HTR-8/SVneo (cell line): ENCODE measurements at places on chromosomes 7 and 10.

GRCh38 chr7:80110376-80110775, 24.3 kb upstream of the GNAI1 start:
- no peak for DNase-seq

DNA sequence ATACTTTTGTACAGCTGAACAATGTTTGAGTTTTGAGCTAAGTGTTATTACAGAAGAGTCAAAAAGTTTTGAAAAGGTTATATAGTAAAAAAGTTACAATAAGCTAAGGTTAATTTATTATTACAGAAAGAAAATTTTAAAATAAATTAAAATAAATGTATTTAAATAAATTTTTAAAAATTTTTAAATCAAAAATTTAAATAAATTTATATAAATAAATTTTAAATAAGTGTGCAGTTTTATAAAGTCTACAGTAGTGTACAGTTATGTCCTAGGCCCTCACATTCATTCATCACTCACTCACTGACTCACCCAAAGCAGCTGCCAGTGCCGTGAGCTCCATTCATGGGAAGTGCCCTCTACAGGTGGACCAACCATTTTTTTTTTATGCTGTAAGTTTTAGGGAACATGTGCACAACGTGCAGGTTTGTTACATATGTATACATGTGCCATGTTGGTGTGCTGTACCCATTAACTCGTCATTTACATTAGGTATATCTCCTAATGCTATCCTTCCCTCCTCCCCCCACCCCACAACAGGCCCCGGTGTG, 462.9 kb upstream of the ZMIZ1 start:
- DNase-seq, result no peak

DNA sequence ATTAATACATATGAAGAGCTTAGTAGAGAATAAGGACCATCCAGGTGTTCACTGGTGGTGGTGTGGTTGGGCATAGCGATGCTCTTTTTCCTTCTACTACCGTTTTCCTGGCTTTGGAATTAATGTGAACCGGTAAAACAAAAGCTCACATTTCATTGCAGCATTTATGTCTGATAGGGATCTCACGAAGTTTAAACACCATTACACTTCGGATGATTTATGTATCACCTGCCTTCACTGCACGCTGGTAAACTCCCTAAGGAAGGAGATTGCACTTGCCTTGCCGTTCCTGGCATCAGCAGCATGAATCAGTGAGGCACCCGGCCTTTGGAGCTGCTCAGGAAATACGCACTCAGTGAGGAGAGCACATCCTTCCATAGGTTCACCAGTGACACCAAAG, 47.5 kb downstream of the WIPF3 start:
- DNase-seq, result no peak

GRCh38 chr7:149586646-149587645, 89.3 kb upstream of the ZNF746 start:
- no peak for DNase-seq

- DNase-seq, result no peak
Measured at GRCh38 chr10:114393482-114393881, 10.8 kb downstream of the AFAP1L2 start.

- DNase-seq, result no peak
Measured at GRCh38 chr10:21174715-21175495, 277.8 kb upstream of the NEBL start.

DNA sequence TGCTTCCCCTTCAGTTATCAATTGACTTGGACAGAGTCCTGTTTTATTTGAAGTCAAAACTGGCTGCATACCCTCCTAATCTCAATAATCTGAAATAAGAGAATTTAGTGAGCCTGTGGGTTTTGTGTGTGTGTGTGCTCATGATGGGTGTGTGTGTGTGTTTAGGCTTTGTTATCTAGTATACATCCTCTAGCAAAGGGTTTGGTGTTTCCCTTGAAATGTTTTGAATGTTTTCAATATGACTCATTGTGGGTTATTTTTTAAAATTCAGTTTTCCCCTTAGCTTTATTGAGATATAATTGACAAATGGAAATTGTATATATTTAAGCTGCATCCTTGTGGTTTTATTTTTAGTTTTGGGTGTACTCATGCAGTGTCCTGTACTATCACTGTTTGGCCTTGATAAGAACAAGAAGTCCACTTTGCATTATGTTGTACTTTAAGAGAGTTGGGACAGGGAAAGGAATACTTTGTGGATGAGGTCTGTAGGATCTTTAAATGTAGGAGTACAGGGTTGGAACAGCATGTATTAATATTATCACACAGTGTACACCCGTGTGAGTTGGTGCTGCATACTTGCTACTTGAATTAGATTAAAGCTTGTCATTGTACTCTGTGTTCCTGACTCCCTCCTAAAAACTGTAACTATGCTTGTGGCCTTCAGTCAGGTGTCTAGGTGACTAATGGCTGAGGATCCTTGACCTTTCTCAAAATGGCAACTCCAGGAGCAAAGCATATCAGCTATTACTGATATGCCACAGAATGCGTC, 58.3 kb downstream of the VCL start:
- DNase-seq, result no peak

DNA sequence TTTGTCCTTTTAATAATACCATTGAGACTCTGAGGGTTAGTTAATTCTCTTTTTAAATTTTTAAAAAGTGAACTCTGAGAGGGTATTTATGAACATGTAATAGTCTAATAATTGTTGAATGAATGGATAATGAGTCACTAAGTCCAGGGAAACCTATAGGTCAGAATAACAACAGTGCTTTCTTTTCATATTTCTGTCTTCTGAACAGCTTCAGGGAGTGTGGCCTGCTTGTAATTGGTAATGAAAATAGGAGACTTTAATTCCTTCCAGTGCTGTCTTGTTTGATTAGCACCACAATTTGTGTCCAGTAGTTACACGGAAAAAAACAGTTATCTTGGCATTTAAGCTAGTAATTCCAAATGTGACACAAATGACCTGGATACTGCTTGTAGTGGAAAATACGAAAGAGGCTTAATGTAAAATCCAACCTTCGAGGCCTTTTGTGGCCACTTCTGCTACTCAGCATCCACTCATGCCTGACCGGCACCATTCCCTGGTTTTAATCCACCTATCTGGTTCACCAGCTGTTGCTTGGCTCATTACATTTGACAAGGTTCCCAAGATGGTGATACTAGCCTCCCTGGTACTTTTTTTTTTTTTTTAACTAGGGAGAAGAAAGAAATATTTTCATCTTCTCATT, 149.3 kb upstream of the IMMP2L start:
- DNase-seq, result no peak

GRCh38 chr10:129531195-129531968, 64.3 kb downstream of the MGMT start:
- peak; percentile 32 for DNase-seq

GRCh38 chr10:116237260-116237659, 35.7 kb downstream of the GFRA1 start:
- no peak for DNase-seq

- DNase-seq, result no peak
Measured at GRCh38 chr10:124010563-124011131, 82.8 kb downstream of the CHST15 start.

DNA sequence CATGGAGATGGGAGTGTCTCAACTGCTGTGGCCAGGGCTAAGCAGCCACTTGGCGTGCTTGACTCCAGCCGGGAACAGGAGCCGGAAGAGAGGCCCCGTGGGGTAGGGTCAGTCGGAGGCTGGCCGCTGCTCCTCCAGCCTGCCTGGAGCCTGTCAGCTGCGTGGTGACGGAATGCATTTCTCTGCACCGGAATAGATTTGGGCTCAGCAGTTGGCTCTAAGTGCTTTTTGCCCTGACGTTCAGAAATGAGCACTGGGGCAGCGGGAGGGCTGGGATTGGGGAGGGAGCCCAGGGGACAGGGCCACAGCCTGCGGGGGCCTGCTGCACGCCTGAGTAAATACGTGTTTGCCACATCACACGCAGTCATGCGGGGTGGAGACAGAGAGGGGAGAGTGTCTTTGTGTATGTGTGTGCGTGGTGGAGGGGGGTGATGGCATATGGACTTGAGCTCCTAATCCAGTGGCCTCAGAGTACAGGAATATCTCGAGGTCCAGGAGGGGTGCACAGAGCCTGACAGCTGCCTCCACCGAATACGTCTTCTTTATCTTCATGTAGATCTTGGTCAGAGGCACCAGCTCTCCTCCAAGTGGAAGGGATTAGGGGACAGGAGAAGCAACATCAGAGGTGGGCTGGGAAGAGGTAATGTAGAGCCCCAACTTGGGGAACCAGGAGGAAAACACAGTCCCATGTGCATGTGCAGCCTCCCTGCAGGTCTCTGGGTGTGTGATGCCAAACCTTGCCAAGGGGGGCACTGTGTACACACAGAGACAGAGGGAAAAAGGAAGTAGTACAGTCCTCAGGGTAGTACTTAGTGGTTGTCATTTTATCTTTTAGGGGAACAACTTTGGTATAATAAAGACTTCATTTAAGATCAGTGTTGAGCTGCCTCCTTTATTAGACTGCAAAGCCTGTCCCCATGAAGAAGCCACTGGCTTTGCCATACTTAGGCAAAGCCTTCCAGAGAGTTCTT, 151.4 kb downstream of the CDH23 start:
- DNase-seq, result no peak

GRCh38 chr10:61397175-61397986, 55.8 kb downstream of the TMEM26 start:
- peak; percentile 4 for DNase-seq

DNA sequence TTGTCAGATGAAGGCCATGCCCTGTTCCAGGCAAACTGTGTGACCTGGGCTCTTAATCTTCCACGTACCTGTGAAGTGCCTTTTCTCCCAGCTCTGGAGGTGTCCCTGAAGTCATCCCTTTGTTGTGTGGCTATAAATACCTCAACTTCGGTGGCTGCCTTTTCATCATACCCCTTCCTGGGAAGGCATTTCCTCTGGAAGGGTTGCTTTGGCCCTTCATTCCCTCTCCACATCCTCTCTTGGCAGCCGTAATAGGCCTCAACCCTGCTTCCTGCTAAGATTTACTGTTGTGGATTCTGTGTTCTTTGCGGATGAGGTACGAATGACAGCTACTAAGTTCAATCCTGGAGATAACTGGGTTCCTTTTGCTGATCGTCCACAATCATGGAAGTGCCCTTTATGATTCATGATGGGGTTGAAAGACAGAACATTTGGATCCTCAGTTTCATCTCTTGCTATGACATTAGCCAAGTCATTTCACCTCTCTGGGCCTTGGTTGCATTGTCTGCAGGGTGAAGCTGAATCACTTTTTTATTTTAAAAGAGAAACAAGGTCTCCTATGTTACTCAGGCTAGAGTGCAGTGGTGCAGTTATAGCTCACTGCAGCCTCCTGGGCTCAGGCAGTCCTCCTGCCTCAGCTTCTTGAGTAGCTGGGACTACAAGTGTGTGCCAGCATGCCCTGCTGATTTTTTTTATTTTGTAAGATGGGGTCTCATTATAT, 23.6 kb downstream of the FKBP6 start:
- DNase-seq, result no peak

- peak; percentile 66 for DNase-seq
Measured at GRCh38 chr7:23696916-23697441, 13.0 kb upstream of the STK31 start.

GRCh38 chr10:49395741-49396665, at the start of gene DRGX:
Gene DRGX (minus strand): TSS chr10:49396089. CDS start chr10:49395440, 649 bp downstream.
- no peak for DNase-seq

- no peak for DNase-seq
Measured at GRCh38 chr10:58516119-58516518, 3.4 kb downstream of the BICC1 start.

DNA sequence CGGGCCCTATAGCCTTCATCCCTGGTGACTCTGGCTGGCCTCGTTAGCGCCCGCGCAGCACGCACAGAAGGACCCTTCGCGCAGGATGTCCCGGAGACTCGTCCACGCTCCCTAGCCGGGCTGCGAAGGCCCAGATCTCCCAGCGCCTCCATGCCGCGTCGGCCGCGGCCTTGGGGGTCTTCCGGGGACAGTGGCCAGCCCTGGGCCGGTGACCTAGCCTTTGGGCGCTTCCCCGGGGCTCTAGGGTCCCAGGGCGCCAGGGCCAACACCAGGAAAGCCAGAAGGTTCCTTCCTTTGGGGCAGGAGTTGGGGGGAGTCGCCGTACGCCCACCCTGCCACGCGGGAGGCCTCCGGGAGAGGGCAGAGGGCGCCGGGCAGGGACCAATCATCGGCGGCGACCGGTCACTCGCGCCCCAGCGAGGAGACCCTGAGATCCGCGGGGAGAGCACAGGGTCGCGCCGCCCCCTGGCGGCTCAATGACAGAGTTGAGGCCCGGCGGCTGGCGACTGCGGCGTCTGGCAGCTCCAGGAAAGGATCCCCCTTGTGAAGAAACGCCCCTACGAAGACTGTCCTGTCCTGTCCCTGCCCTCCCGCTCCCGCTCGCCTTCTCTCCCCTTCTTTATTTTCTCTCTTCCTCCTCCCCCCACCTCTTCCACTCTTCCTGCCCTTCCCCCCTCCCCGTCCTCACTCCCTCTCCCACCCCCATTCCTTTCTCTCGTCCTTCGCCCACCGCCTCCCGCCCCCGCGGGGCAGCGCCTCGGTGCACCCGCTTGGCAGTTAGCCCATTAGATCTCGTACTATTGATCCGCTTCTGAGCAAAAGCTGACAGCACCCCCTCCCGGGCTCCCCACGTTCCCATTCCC, 62.3 kb upstream of the LBX1 start:
- peak; percentile 86 for DNase-seq

- DNase-seq, result no peak
Measured at GRCh38 chr7:121499624-121500023, 103.5 kb upstream of the FAM3C start.

DNA sequence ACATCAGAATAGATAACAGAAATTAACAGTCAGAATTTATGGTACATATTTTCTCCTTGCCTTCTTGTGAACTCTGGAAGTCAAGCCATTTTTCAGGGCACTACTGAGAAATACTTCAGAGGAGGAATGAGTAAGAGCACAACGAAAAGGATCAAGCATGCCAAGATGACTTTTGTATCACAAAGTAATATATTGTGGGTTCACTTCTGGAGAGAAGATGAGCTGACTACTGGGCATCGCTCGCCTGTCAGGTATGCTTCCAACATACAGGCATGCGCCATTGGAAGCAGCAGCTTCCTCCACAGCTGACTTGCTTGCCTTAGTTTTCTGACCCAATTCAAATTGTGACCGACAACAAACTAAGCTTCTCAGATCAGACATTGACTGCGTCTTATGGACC, 137.3 kb downstream of the VTI1A start:
- DNase-seq, result no peak

DNA sequence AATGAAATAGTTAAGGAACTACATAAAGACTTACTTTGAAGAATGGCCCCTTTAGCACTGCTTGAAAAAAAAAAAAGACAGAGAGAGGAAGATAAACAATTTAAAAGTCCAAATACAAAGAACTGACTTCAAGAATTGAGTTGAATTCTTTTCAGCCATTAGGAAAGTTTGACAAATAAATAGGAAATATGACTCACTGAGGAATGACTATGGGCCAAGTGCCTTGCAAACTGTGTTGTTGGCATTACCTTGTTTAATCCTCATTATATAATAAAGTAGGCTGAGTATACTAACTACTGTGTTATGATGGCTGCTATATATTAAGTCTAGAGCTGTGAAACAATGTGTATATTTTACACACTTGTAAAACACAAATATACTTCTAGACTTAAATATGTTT, 151.1 kb downstream of the ELMO1 start:
- no peak for DNase-seq

- peak; percentile 27 for DNase-seq
Measured at GRCh38 chr10:74432841-74433594, 282.0 kb downstream of the ADK start.

- DNase-seq, result no peak
Measured at GRCh38 chr7:40542982-40543741, 408.4 kb downstream of the SUGCT start.

- DNase-seq, result no peak
Measured at GRCh38 chr10:84360637-84361365, 32.4 kb downstream of the CCSER2 start.

GRCh38 chr7:143258831-143259230, 4.4 kb upstream of the GSTK1 start:
- no peak for DNase-seq

GRCh38 chr7:26861050-26861449, 3.3 kb downstream of the SKAP2 start:
- DNase-seq, result no peak
